T47D (cell line): ENCODE measurements at places on chromosomes 2 and 18.

GRCh38 chr2:237701859-237702390 lies 74.5 kb downstream of the LRRFIP1 start:
- no peak for DNase-seq

DNA sequence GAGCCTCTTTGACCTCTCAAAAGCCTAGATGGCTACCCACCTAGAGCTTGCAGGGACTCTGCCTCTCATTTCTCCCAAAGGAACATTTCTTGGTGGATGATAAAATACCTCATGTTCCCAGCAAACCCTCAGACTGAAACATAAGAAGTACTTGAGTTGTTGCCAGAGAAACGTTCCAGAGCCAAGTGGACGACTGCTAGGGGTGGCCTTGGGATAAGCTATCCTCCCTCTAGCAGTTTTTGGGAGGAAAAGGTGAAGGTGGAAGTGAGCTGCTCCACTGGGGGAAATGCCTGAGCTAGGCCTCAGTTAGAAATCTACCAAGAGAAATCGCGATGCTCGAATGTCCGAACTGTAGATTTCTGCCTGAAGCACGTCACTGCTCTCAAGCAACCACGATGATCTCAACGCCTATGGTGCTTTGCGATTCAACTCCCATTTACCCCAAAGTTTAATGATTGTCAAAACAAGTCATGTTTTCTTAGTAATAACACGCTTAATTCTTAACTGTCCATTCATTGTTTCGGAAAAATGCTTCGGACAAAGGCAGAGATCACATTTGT lies 91.5 kb downstream of the CCBE1 start:
- no peak for DNase-seq

- DNase-seq = no peak
These were observed 141.0 kb upstream of the KCTD1 start for GRCh38 chr18:26689226-26689879.

DNA sequence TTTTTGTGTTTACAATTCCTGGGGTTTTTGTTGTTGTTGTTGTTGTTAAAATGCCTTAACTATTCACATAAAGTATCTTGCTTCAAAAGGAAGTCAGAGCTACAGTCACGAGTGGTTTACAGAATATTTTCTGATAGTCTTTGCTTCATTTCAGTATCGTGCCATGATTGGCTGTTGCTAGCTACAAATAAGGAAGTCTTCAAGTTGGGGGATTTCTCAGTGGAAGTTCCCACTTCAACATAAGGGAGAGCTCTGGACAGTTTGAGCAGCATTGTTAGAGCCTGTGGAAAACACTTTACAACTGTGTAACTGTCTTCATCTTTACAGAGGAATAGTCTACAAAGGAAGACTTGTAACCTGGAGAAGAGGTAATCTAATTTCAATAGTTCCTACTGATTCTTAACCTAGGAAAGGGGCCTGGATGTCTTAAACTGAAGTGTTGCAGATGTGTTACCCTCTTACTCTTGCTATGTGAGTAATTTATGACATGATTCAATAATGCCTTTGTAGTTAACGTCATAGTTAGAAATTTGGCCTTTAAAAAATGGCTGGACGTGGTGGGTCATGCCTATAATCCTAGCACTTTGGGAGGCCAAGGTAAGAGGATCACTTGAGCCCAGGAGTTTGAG lies 23.4 kb upstream of the TANK start:
- DNase-seq = no peak

DNA sequence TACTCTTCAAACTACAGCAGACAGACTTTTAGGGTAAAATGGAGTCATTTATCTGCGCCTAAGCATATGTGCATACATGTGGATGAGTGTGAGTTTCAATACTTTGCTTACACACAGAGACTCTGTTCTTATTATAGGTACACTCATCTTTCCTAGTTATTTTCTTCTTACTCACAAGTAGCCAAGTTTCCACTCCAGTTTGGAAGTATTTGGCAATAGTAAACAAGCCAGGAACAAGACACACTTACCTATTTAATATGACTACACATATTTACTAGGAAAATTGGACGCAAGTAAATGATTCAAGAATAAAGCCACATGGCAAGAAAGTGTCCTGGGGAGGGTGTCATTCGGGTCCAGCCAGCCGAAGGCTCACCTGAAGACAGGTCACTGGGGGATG lies 414.3 kb downstream of the FBXO15 start:
- DNase-seq = no peak

DNA sequence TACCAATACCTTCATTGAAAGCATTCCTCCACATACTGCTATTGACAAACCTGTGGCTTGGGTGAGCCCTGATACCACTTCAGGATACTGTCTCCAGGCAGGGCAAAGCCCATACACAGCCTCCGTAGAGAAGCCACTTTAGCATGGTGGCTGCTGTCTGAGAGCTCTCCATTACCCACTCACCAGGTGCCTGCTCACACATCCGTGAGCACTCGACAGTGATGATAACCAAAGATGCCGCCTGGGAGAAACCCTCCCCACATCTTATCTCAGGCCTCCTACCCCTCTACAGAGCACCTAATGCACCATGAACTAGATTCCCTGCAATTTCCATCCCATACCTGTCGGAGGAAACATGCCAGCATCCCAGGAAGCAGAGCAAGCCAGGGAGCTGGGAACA lies 57.6 kb upstream of the KLHL29 start:
- no peak for DNase-seq

DNA sequence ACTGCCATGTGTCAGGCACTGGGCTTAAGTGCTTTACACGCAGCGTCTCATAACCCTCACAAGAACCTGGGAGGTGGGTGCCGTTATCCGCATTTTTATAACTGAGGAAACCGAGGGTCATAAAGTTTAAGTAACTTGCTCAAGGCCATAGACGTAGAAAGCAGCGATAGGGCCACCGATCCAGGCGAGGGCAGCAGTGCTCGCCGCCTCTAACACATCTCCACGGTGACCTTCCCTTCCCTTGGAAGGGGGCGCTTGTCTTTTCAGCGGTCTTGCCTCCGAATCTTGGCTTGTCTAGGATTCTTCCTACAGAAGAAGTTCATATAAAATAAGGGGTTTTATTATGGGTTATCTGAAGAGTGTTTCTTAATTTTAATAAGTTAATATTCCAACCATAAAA lies 186.6 kb downstream of the GBX2 start:
- no peak for DNase-seq

GRCh38 chr18:5238371-5238976 lies 41.4 kb upstream of the AKAIN1 start:
- no peak for DNase-seq

DNA sequence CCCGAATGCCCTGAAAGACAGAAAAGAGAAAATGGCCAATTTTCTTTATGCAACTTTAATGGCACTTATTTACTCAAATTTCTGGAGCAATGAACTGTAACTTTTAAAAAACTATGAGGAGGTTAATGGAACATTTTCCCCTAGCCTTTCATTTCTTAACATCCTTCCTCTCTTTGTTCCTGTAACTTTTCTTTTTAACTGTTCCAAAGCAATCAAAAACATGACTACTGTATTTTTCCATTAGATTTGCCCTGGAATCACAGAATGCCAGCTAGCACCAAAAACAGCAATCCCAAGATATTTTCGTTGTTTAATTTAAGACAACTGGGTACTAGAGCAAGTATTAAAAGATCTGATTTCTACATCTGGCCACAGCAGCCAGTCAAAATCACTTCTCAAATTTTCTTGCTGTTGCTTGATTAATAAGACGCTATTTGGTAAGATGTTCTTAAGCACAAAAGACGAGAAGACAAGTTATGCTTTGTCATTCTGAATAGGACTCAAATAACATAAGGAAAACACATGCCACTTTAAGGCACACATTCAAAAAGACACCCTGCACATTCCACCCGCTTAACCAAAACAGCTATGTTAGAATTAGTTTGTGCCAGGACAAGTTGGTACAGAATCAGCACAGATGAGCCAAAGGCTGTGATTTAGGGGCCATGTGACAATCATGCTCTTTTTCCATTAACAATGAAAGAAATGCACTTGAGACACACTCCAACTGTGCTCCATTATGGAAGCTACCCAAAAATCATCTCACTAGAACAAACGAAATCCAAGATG lies 3.6 kb downstream of the STARD7 start:
- no peak for DNase-seq

- no peak for DNase-seq
These were observed 1.7 kb downstream of the EMILIN1 start for GRCh38 chr2:27080140-27080469.

DNA sequence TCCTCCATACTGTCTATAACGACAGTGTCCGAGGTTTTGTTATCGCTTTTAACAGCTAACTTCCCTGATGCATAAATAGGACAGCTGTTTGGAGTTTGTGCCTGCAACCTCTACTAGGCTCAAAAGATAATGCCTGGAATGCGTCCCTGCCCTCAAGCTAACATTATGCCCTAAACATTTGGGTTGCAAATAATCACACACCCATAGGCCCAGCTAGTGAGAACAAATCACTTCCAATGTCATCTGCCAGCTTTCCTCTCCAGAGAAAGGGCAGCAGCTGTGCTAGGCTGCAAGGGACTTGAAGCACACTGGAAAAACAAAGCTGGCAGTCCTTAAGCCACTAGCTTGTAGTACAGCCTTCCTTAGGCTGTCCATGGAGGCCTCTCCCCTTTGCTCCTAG lies 201.8 kb upstream of the LYPD1 start:
- DNase-seq = no peak

DNA sequence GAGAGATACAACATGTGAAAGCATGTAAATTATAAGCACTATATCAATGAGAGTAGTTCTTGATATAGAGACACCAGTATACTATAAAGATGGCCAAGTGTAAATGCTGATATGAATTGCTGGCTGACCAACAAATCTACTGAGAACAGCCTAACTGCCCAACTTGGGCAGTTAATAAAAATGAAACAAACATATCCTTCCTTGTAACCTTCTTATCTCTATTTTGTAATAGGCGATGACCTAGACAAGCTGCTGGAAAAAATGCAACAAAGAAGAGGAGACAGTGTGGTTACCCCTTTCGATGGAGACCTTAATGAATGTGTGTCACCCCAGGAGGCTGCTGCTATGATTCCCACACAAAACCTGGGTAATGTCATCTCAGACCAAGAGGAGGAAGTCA lies 148.7 kb downstream of the ESCO1 start:
- no peak for DNase-seq

GRCh38 chr2:196987298-196987648 lies 60.8 kb upstream of the PGAP1 start:
- no peak for DNase-seq

- peak; percentile 54 for DNase-seq
These were observed 1.9 kb upstream of the CFAP53 start for GRCh38 chr18:50268022-50268747.

DNA sequence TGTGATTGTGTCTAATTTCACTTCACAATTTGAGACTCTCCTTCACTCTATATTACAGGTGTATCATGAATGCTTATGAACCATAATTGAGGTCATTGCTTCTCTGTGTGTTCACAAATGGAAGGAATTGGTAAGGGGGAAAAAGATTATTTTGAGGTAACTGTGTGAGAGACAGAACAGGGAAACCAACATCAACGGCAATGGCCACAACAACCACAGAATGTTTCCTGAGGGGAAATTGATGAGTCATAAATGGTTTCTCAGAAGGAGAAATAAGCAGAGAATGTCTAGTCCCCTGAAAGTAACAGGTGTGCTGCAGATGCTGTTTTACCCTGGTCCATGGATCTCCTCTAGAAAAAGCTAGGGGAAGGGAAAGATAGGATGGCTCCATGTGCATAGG lies 361.2 kb upstream of the GALNT5 start:
- no peak for DNase-seq

DNA sequence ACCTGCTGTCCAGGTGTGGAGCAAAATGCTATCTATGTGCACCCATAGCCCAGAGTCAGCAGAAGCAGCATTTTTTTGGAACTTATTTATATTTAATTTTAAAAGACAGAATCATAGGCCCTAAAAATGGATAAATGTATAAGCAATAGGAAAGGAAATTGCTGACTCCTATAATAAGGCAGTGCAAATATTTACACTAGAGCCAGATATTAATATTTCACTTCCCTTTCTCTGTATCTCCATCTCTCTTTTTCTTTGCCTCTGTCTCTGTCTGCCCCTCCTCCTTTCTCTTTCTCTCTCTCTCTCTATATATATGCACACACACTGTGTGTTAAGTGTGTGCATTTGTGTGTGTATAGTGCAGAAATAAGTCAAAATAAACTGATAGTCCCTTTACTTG lies 375.6 kb downstream of the SOX11 start:
- DNase-seq = no peak

DNA sequence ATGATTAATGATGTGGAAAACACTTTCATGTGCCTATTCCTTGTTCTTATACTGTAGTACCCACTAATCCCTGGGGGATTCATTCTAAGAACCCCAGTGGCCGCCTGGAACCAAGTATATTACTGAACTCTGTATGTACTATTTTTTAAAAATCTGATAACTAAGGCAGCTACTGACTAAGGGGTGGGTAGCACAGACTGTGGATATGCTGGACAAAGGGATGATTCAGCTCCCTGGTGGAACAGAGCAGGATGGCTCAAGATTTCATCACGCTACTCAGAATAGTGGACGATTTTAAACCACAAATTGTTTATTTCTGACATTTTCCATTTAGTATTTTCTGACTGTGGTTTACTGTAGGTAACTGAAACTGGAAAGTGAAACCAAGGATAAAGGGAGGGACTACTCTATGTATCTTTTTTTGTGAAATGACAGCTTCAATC lies 41.8 kb upstream of the CDC42EP3 start:
- DNase-seq = no peak

- no peak for DNase-seq
These were observed 144.9 kb upstream of the LHCGR start for GRCh38 chr2:48900321-48901014.

DNA sequence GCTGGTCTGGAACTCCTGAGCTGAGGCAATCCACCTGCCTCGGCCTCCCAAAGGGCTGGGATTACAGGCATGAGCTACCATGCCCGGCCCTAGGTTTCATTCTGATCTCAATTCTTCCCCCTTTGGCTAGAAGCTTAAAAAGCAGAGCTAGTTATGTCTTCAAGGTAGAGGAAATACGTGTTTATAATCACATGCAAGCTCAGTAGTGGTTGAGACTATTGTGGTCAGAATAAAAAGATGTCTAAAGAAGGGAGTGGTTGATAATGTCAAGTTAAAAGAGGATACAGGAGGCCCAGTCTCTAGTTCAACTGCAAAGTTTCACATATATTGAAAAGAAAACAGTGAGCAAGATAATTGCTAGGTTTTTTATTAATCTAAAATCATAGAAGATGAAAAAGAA lies 807.8 kb upstream of the ACVR2A start:
- DNase-seq = no peak

DNA sequence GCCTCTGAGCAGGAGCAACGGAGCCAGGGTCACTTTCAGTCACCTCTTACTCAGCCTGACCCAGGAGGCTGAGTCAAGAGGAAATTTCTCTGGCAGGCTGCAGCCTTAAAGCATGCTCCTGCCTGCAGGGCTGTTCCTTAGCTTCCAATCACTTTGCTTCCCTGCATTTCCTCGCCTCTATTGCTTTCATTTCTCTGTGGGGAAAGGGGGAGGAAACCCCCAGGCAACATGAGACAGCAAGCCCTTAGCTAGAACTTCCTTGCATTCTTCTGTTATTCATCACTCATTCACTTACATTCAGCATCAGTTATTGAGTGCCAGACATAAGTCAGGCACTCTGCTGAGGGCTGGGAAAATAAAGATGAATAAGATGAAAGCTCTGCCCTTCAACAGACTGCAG lies 13.0 kb downstream of the XDH start:
- no peak for DNase-seq

GRCh38 chr2:10551496-10551895 lies 103.4 kb upstream of the ODC1 start:
- DNase-seq = no peak
